Fibroblast of skin of left biceps (primary cell): ENCODE measurements at places on chromosomes 13 and 19.

DNA sequence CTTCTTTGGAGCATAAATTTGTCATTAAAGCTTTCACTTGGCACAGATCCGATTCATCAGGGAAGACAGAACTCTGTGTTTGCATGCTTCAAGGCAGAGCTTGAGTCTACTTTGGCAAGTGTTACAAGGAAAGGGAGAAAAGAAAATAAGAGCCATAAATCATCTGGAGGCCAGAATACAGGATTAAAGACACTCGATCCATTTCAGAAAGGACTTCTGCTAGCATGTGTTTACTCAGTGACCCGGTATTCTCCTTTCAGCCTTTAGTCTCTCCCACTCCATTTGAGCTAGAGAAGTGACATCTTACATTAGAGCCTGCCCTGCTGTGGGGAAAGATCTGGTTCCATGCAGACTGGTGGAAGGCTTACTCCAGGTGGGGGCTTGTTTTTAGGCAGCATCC is 306.4 kb downstream of the KLF5 start:
- no peak for DNase-seq

DNA sequence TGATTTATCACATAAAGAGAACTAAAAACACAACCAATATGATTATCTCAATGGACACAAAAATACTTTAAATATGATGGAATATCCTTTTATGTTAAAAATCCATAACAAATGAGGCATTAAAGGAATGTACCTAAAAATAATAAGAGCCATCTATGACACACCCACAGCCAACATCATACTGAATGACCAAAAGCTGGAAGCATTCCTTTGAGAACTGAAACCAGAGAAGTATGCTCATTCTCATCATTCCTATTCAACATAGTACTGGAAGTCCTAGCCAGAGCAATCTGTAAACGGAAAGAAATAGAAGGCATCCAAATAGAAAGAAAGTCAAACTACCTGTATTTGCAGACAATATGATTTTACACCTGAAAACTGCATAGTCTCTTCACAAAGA is 671.0 kb downstream of the SLITRK1 start:
- no peak for DNase-seq

DNA sequence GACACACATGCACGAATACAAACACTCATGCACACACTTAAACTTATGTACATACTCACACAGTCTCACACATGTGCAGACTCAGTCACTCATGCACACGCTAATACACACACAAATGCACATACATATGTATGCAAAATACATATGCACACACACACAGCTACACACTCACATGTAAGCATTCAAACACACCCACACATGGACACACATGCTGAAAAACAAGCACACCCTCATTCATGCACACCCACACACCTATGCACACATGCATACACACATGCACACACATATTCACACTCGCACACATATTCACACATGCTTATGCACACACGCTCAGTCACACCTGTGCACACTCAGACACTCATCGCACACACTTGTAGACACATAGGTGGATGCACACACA is 9.3 kb downstream of the MUC16 start:
- no peak for DNase-seq

DNA sequence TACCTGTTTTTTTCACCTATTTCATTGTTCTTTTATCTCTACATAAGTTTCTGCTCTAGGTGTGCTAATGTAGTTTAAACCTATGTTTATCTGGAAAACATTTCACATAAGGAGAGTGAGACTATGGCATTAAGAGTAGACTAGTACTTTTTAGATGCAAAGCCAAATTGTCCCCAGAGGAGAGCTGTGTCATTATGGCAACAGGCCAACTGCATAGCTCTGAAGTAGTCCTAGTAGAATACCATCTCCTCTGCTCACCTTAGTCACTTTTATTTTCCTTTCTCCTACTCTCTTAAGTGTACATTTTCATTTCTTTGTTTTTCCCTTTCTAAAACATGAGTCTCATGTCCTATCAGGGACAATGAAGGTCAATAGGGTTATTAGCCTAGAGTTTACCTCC is 123.1 kb downstream of the ITGBL1 start:
- no peak for DNase-seq

GRCh38 chr13:80116107-80116506 is 224.8 kb downstream of the SPRY2 start:
- peak; percentile 62 for DNase-seq

DNA sequence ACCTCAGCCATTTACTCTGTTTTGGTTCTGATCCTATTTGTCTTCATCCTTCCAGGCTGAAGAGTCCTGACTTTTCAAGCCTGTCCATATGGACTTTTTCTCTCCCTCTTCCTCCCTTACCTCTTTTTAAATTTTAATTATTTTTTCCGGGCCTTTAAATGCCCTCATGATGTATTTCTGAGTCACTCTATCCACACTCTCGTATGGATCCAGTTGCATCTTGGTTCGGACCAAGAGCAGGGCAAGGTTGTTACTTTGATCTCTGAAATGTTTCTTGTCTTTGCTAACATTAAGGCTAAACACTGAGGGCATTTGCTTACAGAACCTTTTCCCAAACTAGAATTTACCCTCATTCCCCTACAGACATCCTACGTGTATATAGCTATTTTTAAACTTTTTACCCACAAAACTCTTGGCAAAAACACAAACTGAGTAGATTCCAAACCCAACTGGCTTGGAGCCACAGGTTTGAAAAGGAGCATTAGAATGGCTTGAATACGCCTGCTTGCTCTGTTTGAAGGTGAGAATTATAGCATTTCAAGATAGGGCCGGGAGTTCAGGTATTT is 47.4 kb upstream of the SERPINE3 start:
- DNase-seq = peak; percentile 42

GRCh38 chr13:76715621-76716020 is 170.6 kb downstream of the KCTD12 start:
- DNase-seq = peak; percentile 72

DNA sequence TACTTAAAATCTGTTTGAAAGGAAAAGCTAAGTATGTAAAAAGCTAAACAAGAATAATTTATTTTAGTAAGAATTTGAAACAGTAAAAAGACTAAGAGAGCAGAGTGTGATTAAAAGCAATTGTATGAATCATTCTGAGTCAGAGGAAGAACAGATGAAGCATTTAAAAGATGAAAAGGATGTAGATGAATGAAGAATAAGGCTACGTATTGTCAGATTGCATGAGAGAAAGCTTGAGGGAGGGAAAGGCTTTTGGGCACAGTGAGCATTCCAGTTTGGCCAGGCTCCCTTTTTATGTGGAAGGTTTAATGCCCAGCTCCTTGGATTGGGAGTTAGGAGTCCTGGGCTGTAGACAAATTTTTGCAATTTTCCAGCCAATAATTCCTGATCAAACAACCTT is 117.7 kb downstream of the FREM2 start:
- no peak for DNase-seq

- no peak for DNase-seq
Observed at GRCh38 chr13:27573265-27573664, 47.1 kb downstream of the LNX2 start.

DNA sequence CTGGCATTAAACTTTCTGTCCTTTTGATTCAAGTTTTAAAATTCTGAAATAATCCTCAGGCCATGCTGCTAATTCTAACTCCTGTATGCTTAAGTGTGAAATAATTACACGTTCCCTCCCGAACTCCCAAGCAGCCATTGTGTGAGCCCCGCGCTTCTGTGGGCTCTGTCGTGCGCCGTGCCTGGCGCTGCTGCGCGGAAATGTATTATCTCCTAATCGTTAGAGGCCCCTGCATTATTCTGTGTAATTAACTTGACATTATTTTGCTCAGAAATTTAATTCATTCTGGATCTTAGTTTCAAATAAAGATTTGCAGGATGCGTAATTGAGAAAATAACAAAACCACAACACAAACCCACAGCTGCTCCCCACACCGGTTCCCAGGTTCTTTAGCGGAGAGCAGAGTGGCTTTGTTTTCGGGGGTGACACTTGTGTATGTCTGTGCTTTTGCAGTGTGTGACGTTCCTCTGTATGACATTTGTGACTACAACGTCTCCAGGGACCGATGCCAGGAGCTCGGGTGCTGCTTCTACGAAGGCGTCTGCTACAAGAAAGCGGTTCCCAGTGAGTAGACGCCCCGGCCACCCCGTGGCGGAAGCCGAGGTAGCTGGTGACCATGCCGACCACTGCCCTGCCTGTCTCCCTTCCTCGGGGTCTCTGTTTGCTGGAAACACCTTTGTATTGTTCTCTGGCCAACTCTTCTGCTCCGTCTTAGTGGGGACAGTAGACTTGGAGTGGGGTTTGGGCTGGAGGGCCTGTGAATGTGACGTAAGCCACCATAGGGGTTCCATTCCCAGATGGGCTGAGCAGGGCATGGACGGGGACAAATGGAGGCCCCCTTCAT is 7.5 kb downstream of the TEX29 start:
- DNase-seq = no peak

GRCh38 chr13:40101708-40102359 is 446.4 kb downstream of the COG6 start:
- no peak for DNase-seq

DNA sequence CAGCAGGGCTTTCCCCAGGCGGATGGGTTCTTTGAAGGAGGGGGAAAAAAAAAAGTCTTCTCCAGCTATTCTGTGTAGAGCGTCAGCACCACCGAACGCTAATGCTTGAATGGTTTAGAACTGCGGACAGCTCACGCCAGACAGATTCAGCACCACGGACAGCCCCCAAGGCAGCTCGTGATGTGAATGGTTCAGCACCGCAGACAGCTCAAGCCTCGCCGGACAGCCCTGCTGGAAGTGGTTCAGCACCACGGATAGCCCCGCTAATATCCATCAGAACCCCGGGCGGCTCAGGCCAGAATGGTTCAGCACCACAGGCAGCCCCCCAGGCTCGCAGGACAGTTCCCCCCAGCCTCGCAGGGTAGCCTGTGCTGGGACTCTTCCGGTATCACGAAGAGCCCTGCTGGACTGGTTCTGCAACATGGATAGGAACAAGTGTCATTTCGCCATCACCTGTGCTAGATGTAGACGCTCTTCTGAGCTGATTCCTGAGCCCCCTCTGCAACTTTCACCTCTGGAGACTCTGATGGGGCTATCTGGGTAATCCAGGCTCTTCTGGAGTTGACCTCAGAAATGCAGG is 4.9 kb upstream of the SMIM17 start:
- DNase-seq = peak; percentile 4

DNA sequence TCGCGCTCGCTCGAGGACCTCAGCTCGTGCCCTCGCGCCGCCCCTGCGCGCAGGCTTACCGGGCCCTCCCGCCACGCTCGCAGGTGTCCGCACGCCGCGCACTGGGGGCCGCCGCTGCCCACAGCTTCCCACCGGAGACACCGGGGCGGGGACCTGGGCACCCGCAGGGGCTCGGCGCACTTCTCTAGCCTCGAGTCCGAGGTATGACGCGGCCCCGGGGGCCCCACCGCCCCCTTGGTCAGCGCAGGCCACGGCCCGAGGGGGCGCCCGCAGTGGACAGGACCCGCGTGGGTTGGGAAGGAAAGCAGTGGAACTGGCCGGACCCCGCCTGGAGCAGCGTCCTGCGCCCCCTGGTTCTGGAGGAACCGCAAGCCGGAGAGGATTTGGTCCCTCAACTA is 2.1 kb upstream of the GRWD1 start:
- DNase-seq = no peak

DNA sequence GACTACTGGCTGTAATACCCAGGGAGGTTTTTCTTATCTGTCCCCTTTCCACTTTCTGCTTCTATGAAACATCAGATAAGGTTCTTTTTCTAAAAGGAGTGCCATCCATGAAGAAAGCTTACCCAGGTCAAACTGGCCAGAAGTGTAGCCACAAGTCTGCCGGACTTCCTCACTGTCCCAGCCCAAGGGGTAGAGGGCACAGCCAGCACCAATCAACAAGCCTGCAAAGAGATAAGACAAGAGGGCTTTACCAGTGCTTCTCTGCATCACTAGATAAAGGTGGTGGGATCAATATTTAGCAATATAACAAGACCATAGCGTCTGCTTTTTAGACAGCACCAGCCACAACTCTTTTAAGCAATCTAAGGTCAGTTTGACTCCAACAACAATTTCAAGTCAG is 224.7 kb downstream of the LHFPL6 start:
- DNase-seq = no peak

- no peak for DNase-seq
Observed at GRCh38 chr19:41871573-41872383, 5.3 kb upstream of the CD79A start.

DNA sequence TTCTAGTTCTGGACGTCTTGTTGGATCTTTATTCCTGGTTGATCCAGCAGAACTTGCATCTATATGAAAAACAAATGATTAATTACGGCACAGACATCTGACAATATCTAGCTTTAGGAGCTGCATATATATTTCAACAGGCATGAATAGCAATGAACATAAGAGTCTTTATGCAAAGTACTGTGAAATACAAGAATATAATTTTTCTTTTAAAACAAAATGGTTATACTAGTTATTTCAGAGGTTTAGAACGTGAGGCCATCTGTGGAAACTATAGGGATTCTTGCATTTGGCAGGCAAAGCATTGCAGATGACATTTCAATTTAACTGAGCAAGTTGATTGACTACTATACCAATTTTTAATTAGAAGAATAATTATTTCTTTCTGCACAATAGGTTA is 40.5 kb downstream of the EFNB2 start:
- no peak for DNase-seq

DNA sequence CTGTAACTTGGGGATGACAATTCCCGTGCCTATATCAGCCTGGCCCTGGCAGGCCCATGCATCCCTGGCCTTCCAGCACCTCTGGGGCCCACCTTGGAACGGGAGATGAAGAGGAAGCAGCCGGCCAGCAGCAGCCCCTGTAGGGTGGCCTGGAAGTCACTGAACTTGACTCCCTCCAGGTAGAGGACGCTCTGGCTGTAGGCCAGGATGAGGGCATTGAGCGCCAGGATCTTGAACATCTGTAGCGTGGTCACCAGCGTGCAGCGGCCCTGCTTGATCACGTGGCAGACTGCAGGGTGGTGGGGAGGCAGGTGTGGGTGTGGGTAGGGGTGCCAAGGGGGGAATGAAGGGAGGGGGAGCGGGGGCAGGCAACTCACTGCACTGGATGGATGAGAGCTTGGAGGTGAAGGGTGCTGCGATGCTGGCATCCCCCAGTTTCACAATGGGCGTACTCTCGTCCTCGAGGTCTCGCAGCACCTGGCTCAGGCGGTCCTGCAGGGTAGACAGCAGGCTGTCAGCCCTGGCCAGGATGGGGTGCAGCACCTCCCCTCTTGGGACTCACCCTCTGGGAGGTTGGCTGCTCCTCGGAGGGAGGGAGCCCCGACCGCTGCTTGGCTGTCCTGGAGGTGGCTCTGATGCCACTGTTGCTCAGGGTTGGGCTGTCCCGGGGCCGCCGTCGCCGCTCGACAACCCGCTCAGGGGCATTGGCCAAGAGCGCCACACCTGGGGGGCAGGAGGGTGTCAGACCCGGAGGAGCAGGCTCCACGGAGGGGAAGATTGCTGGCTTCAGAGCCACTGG is 3.8 kb upstream of the GMIP start:
- DNase-seq = no peak

- no peak for DNase-seq
Observed at GRCh38 chr19:12133069-12133468, 7.1 kb downstream of the ZNF20 start.

DNA sequence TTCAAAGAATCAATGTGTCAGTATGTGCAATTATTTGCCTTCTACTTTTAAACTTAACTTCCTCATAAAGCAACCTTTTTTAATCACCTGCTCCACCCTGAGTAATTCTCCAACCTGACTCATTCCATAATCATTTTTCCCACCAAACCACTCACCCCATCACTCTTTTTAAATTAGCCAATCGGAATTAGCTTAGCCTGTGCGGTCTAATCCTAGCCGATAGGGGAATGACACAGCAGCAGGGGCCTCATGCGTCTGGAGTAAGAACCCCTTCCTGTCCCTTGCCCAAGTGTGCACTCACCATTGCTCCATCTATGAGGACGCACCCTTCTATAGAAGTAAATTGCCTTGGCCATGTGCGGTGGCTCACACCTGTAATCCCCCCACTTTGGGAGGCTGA is 27.4 kb upstream of the ZNF83 start:
- DNase-seq = no peak

- DNase-seq = no peak
Observed at GRCh38 chr13:91520952-91521351, 122.5 kb downstream of the GPC5 start.
